ENCODE measurements at places on chromosomes 3 and 15.

- DNase-seq: no peak
Measured at GRCh38 chr15:74789171-74789631, 7.3 kb downstream of the CSK start.

DNA sequence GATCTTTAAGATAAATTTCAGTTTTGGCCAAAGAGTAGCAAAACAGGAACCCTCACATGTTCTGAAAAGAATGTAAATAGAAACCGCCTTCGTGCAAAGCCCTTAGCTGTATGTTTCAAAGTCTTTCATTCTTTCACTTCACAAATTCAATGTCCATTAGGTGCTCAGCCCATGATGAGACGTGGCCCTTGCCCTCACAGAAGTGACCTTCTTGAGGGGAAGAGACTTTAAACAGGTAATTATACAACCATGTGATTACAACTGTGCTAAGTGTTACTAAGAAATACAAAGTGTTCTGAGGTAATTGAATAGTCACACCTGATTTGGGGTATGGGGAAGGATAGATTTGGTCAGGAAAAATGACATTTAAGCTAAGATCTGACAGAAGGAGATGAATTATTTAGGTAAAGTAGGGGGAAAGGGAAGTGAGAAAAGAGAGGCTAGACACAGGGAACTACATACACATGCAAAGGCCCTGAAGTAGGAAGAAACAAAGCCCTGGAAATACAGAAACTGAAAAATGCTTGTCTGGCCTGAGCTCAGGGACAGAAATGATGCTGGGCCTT lies 19.6 kb downstream of the HSPBAP1 start:
- DNase-seq: no peak

GRCh38 chr3:176375519-176375918 lies 821.8 kb downstream of the TBL1XR1 start:
- no peak for DNase-seq

DNA sequence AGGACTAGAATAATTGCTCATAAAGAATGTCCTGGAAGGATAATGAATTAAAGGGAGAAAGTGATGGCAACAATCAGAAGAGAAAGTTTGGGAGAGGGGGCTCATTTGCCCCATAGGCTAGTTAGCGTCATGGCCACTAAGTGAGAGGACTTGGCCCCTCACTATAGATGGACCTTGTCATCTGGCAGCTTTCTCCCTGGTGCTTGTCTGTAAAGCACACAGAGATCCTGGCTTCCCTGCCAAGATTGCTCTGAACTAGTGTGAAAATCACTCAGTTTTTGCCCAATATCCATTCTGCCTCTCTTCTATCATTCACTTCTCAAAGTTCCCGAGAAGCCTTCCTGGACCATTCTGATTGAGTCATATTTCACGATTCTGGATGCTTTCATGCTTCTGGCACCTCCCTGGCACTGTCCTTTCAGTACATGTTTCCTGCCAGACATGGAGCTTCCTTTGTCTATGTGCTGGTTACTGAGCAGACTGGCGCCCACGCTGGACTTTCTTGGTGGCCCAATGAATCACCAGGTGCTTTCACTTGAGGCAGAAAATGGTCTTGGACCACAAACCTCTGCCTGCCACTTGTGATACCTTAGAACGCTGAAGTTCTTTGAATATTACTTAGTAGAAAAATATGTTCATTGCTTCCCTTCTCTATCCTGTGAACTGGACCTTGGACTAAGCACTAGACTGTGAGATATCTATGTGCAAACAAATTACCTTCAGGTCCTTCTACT lies 709.6 kb upstream of the CFAP20DC start:
- DNase-seq: no peak

DNA sequence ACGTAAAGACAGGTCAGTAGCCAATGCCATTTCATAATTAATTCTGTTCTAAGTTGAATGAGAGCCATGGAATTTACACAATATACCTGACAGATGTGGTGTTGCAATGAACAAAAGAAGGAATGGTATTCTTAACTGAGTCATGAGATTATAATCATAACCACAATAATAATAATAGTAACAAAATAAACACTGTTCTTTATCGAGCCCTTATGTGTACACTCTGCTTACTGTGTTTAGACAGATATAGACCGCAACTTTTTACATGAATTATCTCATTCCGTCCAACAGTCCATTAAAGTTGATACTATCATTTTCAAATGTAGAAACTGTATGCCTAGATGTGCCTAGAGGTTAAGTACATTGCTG lies 28.2 kb upstream of the SCAANT1 start:
- DNase-seq: no peak

DNA sequence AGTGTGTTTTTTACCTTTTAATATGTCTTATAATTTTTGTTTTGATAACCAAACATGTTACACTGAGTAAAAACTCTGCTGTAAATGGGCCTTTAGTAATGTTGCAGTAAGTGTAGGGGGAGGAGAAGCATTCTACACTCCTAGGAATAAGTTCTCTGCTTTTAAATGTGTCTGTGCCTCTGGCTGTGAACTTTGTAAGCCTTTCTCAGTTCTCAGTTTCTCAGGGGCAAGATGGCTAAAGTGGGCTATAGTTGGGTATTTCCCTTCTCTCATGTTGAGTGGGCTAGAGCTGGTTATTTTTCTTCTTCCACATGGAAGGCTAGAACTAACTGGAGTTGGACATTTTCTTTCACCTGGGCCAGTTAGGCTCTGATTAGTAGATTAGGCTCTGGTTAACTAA lies 75.3 kb upstream of the NUDT16 start:
- DNase-seq: no peak

GRCh38 chr3:52437326-52438103 lies 7.4 kb downstream of the SEMA3G start:
- no peak for DNase-seq

GRCh38 chr3:141828890-141829289 lies 47.6 kb upstream of the ATP1B3 start:
- DNase-seq: no peak

DNA sequence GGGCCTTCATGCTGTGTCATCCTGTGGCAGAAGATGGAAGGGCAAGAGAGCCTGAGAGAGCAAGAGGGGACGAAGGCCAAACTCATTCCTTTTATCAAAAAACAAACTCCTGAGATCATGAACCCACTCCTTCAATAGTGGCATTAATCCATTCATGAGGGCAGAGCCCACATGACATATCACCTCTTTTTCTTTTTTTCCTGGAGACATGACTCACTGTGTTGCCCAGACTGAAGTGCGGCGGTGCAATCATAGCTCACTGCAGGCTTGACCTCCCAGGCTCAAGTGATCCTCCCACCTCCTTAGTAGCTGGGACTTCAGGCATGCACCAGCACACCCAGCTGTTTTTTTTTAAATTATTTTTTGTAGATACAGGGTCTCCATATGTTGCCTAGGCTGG lies 92.0 kb upstream of the RNU6-1 start:
- DNase-seq: no peak

- DNase-seq: no peak
Measured at GRCh38 chr3:20038699-20039465, 1.4 kb upstream of the KAT2B start.

DNA sequence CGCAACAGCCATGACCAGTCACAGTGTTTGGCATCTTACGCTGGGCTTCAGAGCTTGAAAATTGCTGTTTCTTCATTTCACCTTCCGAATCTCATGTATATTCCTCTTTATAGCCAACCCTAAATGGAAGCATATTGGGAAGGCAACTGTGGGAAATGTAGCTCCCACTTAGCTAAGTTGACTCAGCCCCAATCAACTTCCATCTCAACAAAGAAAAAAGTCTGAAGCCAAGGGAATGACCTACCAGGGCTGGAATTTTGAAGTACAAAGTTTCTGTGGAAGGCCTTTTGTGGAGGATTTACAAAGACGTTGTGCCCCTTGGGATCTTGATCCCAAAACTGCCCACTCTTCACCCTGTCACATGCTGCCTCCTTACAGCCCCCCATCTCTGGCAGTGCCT lies 85.2 kb upstream of the OXTR start:
- DNase-seq: no peak

DNA sequence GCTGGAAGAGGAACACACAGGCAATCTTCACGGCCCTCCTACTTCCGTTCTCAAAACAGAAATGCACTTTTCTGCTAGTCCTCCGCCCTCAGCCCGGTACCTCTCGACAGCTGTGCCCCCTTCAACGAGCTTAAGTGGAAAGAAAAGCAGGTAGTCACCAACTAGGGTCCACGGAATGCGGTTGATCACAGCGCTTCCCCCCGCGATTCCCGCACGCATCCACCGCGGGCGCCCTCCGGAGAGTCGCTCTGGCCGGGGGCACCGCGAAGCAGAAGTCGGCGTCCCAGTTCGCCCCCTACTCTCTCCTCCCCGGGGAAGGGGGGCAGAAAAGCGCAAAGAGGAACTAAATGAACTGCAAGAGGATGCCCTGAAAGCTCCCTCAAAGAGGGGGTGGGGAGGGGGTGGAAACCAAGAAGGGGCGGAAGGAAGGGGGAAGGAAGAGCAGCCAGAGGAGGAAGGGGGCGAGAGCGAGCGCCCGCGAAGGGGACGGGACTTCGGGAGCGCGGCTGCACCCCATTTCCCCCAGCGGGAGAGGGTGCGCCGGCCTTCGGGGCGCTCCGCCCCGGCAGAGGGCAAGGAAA lies 738 bp downstream of the ACAP2 start:
- DNase-seq: peak; percentile 76

DNA sequence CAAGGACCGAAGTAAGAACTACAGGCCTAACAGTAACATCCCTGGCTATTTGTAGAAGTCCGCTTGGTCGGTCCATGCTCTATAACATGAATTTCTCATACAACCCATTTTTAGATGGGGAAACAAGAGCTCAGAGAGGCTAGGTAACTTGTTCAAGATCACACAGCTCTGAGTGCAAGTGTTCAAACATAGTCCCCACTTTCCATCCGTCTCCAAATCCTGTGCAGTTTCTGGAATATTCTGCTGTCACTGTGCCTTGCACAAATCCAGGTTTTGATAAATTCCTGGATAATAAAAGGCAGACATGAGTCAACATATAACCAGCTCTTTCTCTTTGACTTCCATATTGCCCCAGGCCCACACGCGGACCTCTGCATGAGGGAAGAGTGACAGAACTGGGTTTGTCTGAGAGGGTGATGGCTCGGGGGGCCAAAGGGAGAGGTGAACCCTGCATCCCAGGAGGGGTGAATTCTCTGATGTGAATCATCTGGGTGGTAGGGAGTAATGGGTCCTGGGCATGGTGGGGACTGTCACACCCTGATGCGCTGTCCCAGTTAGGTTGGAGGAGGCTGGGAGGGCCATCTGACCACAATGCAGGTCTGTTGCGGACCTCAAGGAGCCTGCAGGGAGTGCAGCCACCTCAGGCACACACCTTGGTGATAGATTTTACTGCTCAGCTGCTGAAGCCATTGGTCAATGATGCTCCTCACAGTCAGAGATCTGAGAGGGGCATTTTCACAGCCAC lies 162.2 kb downstream of the SMAD6 start:
- DNase-seq: no peak

GRCh38 chr15:80588801-80589200 lies 106.3 kb upstream of the ABHD17C start:
- no peak for DNase-seq

DNA sequence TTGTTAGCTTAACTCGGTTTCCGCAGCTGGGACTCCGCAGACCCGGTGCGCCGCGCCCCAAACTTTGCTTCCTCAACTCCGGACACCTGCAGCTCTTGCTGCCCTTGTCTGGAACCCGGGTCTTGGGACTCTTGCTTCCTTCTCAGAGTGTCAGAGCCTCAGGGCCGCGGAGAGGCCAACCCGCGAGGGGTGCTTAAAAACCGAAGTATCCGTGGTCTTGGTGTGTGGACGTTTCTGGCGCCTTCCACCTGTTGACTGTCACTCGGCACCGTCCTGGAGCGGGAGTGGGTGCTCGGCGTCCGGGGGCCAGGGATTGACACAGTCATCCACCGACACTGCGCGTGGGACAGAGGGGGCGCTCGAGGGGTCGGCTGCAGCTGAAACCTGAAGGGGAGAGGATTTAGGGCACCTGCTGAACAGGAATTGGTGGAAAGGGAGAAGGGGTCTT lies 386 bp downstream of the SQOR start:
- peak; percentile 48 for DNase-seq

DNA sequence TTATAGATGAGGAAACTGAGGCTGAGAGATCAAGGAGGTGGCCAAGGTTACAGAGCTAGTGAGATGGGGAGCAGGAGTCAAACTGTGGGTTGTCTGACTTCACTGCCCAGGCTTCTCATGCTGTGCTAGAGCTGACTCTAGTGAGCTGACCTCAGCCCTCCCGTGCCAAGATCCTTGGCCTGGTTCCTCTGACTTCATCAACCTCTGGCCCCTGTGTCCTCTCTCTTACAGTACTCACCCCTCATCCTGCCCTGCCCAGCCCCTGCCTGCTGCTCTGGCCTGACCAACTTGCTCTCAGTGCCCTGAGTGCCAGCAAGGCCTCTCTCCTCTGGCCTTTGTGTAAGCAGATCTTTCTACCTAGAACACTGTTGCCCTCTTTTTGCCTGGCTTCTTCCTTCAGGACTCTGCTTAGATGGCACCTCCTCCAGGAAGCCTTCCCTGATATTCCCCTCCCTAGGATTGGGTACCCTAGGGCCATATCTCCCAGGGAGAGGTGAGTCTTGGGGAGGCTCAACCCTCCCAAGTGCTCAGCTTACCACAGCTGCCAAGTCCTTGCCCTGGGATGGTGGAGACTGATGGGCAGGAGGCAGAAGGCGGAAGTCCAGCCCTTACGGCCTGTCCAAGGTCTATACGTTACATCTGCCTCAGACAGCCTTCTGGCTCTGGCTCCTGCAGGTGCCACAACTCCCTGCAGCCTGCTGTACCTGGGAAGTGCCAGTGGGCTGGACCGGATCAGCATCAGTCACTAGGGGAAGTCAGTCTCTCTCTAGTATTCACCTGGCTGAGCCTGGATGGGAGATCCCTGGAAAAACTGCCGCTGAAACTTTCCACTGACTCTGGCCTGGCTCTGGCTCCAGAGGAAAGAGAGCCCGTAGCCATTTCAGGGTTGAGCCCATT lies 36.3 kb upstream of the FAM107A start:
- DNase-seq: no peak

GRCh38 chr3:165753560-165753959 lies 83.7 kb downstream of the BCHE start:
- DNase-seq: no peak

DNA sequence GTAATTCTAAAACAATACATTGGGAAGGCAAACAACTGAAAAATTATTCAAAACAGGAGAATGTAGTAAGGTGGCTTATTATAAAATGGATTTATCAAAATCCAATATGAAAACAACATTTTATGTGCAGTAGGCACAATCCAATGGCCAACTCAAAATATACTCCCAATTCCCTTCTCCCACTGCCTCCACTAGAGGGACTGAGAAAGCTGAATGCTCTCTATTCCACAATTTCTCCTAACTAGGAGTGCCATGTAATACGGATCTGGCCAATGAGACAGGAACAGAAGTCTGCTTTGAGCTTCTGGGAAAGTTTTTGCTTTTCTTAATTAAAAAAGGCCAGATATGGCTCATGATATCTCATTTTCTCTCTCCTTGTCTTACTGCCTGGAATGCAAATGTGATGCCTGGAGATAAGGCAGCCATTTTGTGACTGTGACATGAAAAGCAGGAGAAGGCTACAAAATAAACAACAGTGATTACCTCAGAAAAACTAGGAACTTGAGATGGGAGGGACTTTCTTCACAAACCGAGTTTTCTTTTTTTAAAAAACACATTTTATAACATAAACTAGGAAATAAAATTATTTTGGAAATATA lies 18.8 kb upstream of the VGLL4 start:
- DNase-seq: no peak
